Stimulated activated CD8-positive, alpha-beta memory T cell treated with anti-CD3 and anti-CD28 coated beads, Interleukin-7, amount 100 ng/mL, for 1 hour (primary cell): ENCODE measurements at places on chromosomes 7 and 10.

- no peak for DNase-seq
Observed at GRCh38 chr10:69334302-69335062, 56.2 kb downstream of the HK1 start.

GRCh38 chr10:11300563-11300962 is 282.9 kb downstream of the CELF2 start:
- no peak for DNase-seq

GRCh38 chr7:36810032-36810431 is 85.7 kb upstream of the AOAH start:
- DNase-seq, result no peak

GRCh38 chr7:12827219-12827821 is 139.9 kb downstream of the ARL4A start:
- DNase-seq, result no peak
